ENCODE measurements at places on chromosomes 7 and 10. TPM values are rescaled to one million over a fixed set of nuclear protein-coding genes. Genes with fewer than 3 reads are reported as not detected.

CAPZA2 gene
- 38.6 TPM for polyA plus RNA-seq

POLR2J2 gene
- 3.5 TPM for polyA plus RNA-seq

OR2A5 gene
- not detected for polyA plus RNA-seq

TEX47 gene
- polyA plus RNA-seq = not detected

PPP1R17 gene
- 0.35 TPM for polyA plus RNA-seq

DKK1 gene
- polyA plus RNA-seq = 7.7 TPM

SHH gene
- polyA plus RNA-seq = not detected

OR13A1 gene
- 3.8 TPM for polyA plus RNA-seq

TBXAS1 gene
- 28.6 TPM for polyA plus RNA-seq

INPP5F gene
- polyA plus RNA-seq = 6.9 TPM

SYCE1 gene
- 1.5 TPM for polyA plus RNA-seq
